Osteoblast (primary cell): ENCODE measurements at places on chromosomes 11 and 22. TPM values are rescaled to one million over a fixed set of nuclear protein-coding genes. Genes with fewer than 3 reads are reported as not detected.

- DNase-seq: peak; percentile 19
Observed at GRCh38 chr11:24298146-24298545, 198.7 kb upstream of the LUZP2 start.

DNA sequence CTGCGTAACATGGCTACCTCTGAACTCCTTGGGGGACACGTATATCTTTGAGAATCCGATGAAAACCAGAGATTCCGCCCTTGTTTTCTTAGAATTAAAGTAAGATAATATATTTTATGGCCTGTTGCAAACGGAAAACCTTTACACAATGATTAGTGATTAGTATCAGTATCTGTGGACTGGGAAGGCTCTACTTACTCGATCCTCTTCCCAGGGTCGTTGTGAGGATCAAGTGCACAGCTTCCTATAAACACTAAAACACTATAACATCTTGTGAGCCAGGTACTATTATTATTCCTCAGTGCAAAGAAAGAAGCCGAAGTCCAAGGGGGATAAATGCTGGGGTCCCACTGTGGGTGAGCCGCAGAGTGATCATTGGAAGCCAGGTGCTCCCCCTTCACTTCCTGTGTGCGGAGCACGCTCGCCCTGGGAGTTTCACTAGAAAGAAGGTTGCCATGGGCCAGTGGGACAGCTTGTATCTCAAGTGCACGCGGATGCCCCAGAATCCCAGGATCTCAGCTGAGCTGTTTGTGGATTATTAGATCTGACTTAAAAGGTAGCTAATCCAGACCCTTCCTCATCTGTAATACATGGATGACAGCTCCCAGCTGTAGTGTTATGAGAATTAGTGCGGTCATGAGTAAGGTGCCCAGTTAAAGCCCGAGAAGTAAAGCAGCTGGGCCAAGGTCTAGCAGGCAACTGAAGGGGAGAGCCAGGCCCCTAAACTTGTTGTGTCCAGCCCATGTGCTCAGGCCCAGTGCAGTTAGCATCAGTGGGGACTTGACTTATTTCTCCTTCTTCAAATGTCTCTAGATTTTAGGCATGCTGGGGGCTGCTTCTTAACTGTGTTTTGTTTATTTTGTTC lies 839 bp downstream of the CBY1 start:
- peak; percentile 58 for DNase-seq

DNA sequence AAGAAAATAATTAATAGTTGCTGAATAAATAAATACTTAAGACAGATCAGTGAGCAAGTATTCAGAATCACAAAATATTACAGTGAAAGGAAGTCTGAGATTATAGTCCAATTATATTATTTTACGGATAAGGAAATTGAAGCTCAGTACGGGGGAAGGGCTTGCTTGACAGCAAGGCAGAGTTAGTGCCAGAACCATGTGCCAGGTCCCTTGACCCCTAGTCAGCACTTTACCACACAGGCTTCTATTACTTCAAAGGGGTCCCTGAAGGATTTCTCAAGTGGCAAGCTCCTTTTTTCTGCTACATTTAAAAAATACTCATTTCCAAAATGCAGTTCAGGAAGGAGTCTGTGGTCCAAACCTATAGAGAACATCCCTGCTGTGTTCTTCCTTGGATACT lies 85.3 kb downstream of the CLPB start:
- DNase-seq: no peak

Gene SULT4A1
- under 0.01 TPM in 1 of 2 replicates, not detected in the other for total RNA-seq

- no peak for DNase-seq
Observed at GRCh38 chr11:15748741-15749140, 607.6 kb downstream of the SOX6 start.

DNA sequence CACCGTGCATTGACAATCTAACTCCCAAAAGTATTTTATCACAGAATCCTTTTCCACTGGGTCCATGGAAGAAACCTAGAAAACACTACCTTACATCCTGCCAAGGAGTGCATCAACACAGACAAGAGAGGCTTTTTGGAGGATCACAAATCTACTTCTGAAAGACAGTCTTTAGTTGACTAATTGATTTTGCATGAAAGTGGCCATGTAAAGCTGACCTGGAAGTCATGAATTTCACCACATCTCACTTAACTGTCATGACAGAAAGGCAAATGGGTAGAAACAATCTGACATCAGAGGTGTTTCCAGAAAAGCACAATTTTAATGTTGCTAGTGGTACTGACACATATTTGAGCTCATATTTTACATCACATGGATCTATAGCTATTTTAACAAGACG lies 101.6 kb downstream of the FAM76B start:
- DNase-seq: no peak

Gene TMEM151A
- total RNA-seq: 0.29 and 0.36 TPM in 2 replicates

- no peak for DNase-seq
Observed at GRCh38 chr11:134971381-134971780, 559.3 kb upstream of the B3GAT1 start.
